ENCODE measurements at places on chromosomes 4 and X. TPM values are rescaled to one million over a fixed set of nuclear protein-coding genes. Genes with fewer than 3 reads are reported as not detected.

HHIP gene
- total RNA-seq = not detected

ADGRG2 gene
- 0.13 TPM for total RNA-seq

LNX1 gene
- total RNA-seq = 1.6 TPM

EMCN gene
- total RNA-seq = not detected

LPAR4 gene
- not detected for total RNA-seq
